ENCODE measurements at places on chromosomes 16 and 17. TPM values are rescaled to one million over a fixed set of nuclear protein-coding genes. Genes with fewer than 3 reads are reported as not detected.

The CBX2 gene
- 5.0 TPM for total RNA-seq

- no peak for DNase-seq
Measured at GRCh38 chr16:71351558-71351901, 7.0 kb upstream of the CALB2 start.

The IRX5 gene
- 4.3 TPM for total RNA-seq

GRCh38 chr17:42227849-42228700 is 33.8 kb upstream of the GHDC start:
- no peak for DNase-seq

GRCh38 chr17:67990909-67991308 is 5.4 kb downstream of the C17orf58 start:
- DNase-seq: no peak

GRCh38 chr17:41691031-41691777 is 2.5 kb downstream of the EIF1 start:
- no peak for DNase-seq

GRCh38 chr17:8176998-8177731 is 985 bp upstream of the TMEM107 start:
- DNase-seq: no peak

DNA sequence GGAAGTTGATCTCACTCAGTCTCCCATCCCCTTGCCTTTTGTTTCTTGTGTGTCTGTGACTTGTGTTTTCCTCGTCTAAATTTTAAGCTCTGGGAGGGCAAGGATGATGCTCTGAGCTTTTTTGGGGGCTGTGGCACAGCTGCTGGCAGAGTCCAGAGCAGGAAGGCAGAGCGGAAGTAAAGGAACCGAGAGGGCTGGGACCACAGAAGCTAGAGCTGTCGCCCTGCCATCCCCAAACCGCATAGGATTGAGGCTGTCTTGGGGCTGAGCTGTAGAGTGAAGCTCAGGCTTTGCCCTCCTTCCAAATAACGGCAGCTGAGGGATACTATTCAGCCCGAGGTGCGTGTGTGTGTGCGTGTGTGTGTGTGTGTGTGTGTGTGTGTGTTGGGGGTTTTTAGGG is 3.8 kb upstream of the DNAH2 start:
- no peak for DNase-seq

- DNase-seq: no peak
Measured at GRCh38 chr16:69928856-69929400, 22.2 kb upstream of the CLEC18A start.

The GPRC5B gene
- 1.6 TPM for total RNA-seq

DNA sequence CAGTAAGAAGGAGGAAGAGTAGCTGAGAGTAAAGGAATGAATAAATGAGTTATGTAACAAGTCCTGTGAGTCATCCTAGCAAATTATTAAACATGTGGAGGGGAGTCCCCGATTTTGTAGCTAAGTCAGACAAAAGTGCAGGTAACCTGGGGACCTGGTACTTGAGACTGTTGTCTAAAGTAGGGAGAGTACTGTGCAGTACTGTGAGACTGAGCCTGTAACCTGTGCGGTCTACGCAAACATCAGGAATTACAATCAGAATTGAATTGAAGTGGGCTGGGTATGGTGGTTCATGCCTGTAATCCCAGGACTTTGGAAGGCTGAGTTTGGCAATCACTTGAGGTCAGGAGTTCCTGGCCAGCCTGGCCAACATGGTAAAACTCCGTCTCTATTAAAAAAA is 35.7 kb downstream of the IKZF3 start:
- DNase-seq: no peak

GRCh38 chr17:39239640-39240314 is 14.0 kb upstream of the STAC2 start:
- DNase-seq: no peak

DNA sequence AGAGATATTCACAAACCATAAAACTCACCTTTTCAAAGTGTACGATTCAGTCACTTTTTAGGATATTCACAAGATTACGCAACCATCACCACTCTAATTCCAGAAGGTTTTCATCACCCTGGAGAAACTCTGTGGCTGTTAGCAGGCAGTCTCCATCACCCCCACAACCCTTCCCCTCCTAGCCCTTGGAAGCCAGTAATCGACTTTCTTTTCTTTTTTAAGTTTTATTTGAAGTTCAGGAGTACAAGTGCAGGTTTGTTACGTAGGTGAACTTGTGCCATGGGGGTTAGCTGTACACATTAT is 363.5 kb downstream of the CPPED1 start:
- DNase-seq: no peak

DNA sequence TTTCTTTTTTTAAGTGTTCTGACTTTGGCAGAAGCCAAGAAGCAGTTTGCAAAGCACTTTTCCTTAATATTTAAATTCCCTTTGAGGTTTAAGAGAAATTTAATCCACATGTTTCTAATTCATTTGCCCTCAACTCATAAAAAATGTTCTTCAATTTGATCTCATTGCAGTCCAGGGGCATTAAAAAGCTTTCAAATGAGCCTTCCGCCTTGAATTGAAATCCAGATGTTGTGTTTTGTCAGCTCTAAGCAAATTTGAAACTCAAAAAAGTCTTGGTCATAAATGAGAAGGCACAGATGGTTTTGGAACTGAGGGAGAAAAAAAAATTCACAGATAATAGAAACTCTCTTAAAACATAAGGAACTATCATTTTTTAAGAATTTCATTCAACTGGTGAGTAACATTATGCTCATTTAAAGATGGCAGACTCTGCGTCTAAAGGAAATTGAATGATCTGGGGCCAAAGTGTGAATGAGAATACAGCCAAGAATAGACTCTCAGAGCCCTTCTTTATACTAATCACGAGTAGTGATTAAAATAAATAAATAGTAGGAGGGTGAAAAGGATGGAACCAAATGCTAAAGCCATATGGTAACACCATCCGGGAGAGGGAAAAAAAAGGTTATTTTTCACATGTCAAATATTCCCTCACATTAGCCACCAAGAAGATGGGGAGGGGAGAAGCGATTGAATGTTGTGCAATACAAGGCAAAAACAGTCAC is 1304.7 kb downstream of the CDH8 start:
- DNase-seq: no peak
